Activated CD8-positive, alpha-beta memory T cell treated with anti-CD3 and anti-CD28 coated beads for 36 hours (primary cell): ENCODE measurements at places on chromosomes 3 and 15. TPM values are rescaled to one million over a fixed set of nuclear protein-coding genes. Genes with fewer than 3 reads are reported as not detected.

The GABRR3 gene
- not detected for total RNA-seq

The GNAT1 gene
- not detected for total RNA-seq

The RTP1 gene
- total RNA-seq: not detected

The SLCO2A1 gene
- not detected for total RNA-seq

The POMGNT2 gene
- 12.8 TPM for total RNA-seq
